Thoracic aorta (tissue), 2 donors: ENCODE measurements at places on chromosomes 16 and 17. TPM values are rescaled to one million over a fixed set of nuclear protein-coding genes. Genes with fewer than 3 reads are reported as not detected.

The GPR142 gene
- total RNA-seq = not detected

The AXIN1 gene
- 20.0 TPM for total RNA-seq

The KRT14 gene
- 18.7 TPM for total RNA-seq

The LRRC37A gene
- 3.4 TPM for total RNA-seq

The SEPTIN1 gene
- 4.2 TPM for total RNA-seq

The PLLP gene
- 8.6 TPM for total RNA-seq

The KCNH4 gene
- 0.21 TPM for total RNA-seq

The HOXB7 gene
- 0.63 TPM for total RNA-seq

The RNF112 gene
- total RNA-seq = 2.8 TPM

The CISD3 gene
- 9.3 TPM for total RNA-seq

The CCR7 gene
- total RNA-seq = not detected

The NTHL1 gene
- total RNA-seq = 13.4 TPM

DNA sequence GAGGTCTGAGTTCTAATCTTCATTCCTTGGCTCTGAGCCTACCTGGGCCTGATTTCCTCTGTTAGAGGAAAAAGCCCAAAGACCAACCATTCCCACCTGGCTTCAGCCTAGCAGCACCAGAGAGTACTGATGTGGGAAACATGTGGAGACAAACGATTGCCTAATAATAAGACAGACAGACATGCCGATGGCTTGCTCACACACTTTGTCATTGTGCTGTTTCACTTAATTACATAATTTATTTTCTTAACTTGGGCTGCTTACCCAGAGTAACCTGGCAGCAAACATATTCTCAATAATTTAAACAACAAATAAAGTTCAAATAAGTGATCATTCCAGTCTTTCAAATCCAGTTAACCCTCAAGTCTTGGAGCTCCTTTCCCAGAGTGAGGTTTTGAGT is 83.4 kb downstream of the MAF start:
- no peak for DNase-seq

GRCh38 chr16:2498531-2499253 is 15.1 kb upstream of the ATP6V0C start:
- DNase-seq = no peak

DNA sequence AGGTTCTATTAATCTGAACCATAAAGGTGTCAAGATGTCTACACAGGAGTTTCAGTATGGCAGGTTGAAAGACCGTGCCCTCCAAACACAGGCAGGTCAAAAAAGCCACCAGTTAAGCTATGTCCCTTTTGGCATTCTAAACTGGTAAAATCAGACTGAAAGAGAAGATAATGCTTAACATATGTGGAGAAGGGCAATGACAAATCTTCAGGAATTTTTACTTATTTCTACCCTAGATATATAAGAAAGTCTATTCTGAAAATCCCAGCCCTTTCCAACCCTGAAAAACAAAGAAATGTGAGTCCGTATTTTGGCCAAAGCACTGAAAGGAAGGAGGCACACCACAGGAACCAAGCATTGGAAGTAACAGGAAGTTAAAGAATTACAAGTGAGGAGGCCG is 16.5 kb downstream of the AP1G1 start:
- DNase-seq = no peak

- DNase-seq = no peak
Measured at GRCh38 chr16:67982011-67982696, 1.9 kb upstream of the DPEP3 start.

DNA sequence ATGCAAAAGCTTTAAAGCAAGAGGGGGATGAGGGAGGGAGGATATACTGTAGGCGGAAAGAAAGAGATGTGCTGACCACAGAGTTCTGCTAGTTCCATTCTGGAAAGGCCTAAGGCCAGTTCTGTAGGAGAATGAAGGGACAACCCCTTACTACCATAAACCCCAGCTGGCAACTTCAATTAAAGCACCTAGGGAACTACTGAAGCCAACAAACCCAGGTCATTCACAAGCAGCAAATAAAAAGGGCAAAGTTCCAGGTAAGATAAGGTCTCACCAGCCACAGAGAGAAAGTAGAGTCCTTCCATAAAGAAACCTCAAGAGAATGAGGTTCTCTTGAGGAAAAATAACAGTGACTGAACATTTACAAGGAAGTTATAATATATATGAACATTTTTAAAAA is 12.8 kb downstream of the TERF2 start:
- no peak for DNase-seq

GRCh38 chr16:28145796-28146195 is 66.0 kb downstream of the XPO6 start:
- no peak for DNase-seq

- no peak for DNase-seq
Measured at GRCh38 chr17:77375917-77376651, 235.3 kb downstream of the SEC14L1 start.

DNA sequence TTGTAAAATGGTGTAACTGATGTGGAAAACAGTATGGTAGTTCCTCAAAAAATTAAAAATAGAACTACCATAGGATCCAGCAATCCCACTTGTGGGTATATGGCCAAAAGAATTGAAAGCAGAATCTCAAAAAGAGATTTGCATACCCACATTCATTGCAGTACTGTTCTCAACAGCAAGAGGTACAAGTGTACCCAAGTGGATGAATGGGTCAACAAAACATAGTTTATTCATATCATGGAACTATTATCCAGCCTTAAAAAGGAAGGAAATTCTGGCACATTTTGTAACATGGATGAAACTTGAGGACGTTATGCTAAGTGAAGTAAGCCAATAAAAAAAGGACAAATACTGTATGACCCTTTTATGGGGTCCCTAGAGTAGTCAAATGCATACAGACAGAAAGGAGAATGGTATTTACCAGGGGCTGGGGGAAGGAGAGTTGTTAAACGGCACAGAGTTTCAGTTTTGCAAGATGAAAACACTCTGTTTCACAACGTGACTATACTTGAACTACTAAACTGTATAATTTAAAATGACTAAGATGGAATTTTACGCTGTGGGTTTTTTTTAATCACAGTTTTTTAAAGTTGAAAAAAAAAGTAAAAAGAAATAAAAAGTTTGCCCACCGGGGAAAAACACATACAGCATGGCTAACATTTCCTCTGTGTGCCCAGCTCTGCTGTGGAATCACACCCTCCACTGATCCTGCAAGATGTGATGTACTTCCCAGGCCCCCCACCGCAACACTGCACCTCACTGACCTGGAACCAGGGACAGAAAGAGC is 6.1 kb downstream of the TVP23A start:
- no peak for DNase-seq

- no peak for DNase-seq
Measured at GRCh38 chr17:68565661-68566441, 35.3 kb downstream of the FAM20A start.

GRCh38 chr17:45768000-45768399 is 16.1 kb upstream of the CRHR1 start:
- DNase-seq = no peak

DNA sequence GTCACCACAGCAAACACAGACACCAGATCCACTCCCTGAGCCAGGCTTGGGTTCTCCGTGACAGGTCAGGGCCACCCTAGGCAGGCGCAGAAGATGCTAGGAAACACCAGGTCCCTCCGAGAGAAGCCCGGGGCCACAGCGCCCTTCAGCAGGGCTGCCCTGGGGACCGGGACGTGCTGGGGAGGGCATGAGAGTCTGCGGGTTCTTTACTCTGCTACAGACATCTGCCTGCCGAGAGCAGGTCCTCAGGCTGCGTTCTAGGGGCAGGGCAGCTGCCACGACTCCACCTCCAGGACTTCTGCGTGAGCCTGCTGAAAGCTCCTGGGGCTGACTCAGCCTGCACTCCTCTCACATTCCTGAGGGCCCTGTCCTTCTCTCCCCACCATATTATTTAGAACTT is 11.4 kb downstream of the MYLK3 start:
- DNase-seq = no peak

DNA sequence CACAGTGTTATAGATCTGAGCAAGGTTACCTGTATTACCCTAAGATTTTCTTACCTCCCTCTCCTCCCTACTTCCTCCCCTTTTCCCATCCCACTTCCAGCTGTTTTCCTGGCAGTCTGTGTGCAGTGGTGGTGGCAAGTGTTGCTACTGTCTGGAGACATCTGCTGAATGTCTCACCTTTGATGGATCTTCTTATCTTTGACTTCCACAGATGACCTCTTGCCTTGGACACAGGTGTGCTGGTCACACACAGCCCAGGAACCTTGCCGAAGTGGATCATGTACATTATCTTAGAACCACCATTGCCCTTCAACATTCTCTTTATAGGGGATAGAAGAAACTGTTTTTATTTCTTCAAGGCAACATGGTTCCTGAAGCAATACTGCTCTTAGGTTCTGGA is 245.1 kb downstream of the UTP18 start:
- DNase-seq = no peak

DNA sequence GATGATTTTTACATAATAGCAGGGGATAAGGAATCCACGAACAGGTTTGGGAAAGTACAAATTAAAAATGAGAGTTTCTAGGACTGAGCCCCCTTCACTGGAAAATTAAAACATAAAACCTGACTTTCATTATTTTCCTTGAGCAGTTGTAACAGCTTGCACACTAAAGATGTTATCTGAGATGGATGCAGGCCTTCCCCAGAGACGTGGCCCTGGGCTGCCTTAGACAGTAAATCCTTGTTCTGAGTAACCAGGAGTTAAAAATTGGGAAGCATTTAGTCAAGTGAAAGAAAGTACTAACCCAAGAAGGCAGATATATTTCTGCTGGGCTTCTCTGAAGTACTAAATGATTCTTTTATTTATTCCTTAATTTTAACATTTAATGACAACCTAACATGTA is 432.2 kb upstream of the KIF2B start:
- DNase-seq = no peak

- no peak for DNase-seq
Measured at GRCh38 chr17:17090642-17091103, 48.4 kb downstream of the MPRIP start.

DNA sequence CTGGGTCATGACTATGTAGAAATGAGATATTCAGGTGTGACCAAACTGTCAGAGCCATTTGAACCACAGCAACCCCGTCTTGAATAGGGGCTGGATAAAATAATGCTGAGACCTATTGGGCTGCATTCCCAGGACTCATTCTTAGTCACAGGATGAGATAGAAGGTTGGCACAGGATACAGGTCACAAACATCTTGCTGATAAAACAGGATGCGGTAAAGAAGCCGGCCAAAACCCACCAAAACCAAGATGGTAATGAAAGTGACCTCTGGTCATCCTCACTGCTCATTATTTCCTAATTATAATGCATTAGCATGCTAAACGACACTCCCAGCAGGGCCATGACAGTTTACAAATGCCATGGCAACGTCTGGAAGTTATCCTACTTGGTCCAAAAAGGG is 545.5 kb downstream of the TMEM114 start:
- no peak for DNase-seq

GRCh38 chr17:35376245-35376644 is 2.8 kb upstream of the SLFN11 start:
- no peak for DNase-seq

DNA sequence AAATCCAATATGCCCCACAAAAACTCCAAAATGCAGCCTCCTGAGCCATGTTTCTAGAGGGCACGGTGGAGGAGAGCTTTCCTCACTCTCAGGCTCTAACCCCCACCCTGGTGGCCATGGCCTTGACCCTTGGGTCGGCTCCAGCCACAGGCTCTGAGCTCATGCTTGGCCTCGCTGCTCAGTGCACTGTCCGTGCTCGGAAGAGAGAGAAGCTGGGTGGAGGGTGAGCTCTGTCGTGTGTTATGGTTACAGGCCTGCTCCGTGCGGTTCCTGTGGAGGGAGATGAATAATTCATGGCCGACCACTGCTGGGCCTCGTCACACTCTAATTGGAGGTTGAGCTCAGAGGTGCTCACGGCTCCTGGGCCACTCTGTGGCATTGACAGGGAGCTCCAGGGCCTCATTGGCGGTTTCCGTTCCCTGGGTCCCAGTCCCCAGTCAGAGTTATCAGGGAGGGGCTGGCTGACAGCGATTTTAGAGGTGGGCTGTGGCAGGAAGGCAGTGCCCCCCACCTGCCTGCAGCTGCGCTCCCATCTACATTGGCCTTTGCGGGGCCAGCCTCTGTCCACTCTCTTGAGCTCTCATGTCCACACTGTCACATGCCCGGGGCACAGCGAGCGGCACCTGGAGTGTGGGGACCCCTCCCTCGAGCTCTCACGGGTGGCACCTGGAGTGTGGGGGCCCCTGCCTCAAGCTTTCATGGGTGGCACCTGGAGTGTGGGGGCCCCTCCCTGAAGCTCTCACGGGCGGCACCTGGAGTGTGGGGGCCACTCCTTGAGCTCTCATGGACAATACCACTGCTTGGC is 24.9 kb downstream of the ACSF3 start:
- DNase-seq = no peak

- no peak for DNase-seq
Measured at GRCh38 chr16:67372664-67373063, 20.6 kb downstream of the TPPP3 start.

DNA sequence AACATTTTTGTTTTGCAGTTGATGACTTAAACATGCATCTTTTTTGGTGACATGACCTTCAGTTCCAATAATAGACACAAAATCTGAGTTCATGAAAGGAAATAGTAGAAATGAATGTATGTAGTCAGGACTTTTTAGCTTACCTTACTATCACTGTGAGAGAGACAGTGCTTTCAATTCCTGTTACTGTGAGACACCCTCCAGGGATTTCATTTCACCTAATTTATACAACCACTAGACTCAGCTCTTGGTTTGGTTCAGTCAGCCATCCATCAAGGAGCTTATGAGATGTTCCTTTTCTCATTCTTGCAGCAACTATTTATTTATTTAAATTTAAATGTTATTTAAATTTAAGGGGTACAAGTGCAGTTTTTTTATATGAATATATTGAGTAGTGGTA is 77.9 kb downstream of the MAP2K4 start:
- DNase-seq = no peak

DNA sequence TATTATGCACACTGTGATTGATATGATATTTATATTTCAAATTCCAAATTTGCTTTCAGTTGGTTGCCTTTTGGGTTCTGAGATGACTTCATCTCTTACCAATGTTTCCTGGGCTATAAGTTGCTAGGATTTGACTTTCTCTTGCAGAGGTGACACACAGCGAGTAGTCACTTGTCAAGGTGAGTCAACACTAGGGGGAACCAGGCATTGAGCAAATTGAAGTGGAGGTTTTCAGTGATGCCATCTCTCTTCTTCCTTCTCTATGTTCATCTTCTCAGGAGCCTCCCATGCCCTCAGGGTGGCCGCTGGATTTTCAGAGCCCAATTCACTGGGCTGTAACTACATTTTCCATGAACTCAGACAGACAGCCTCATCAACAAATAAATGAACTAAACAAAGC is 6.0 kb upstream of the CPD start:
- no peak for DNase-seq

DNA sequence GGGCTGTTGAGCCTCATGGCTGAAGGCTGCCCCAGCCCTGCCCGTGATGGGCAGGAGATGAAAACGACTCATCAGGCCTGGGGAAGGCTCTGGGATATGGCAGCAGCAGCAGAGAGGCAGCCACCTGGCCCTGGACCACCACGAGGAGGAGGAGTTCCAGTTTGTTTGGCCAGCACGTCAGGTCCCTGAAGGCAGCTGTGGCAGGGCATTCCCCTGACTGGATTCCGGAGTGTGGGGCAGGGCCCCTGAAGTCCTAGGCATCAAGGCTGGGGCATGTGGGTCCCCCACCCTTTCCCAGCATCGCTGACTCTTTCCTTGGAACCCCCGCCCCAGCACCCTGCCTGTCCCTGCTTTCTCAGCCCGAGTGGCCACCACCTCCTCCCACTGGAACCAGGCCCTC is 197.4 kb downstream of the ZNF423 start:
- no peak for DNase-seq

- no peak for DNase-seq
Measured at GRCh38 chr16:27408602-27409031, 6.6 kb downstream of the IL21R start.

GRCh38 chr17:77444628-77444983 is 303.8 kb downstream of the SEC14L1 start:
- no peak for DNase-seq

GRCh38 chr16:85927959-85928358 is 29.0 kb downstream of the IRF8 start:
- DNase-seq = no peak
